Right lobe of liver (tissue), 6 donors: ENCODE measurements at places on chromosomes 12 and 14.

- no peak for DNase-seq
Measured at GRCh38 chr14:22095860-22096513, 422.4 kb upstream of the OR4E1 start.

DNA sequence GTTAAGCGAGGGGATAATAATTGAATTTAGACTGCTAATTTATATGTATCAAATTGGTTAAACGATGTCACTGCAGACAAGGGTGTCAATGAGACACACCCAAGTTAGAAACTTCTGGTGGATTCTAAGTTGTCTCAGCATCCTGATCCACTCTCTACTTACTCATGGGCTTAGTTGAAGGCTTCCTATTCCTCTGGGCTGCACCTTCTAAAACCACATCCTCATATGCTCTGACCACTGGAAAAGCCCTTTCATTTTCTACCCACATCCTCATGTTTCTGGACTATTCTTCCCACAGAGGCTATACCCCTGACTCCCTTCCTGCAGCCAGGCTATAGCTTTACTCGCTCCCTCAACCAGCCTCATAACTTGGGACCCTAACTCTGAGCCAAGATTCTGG is 493.8 kb downstream of the VRK1 start:
- no peak for DNase-seq

DNA sequence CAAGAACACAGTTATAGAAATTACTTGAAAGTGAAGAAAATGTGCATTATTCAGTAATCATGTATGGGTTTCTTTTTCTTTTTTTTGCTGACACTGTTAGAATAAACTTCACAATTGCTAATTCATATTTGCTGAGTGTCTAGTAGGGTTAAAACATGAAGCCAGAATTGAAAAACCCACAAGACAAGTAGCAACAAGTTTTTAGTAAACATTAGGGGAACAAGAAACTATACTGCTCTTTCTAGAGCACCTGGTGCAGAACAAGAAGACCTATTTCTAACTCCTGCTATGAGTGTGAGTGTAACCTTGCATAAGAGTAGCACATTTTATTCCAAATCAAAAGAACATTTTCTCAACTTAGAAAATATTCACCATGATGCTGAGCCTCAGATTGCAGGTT is 83.2 kb downstream of the ITPR2 start:
- no peak for DNase-seq

DNA sequence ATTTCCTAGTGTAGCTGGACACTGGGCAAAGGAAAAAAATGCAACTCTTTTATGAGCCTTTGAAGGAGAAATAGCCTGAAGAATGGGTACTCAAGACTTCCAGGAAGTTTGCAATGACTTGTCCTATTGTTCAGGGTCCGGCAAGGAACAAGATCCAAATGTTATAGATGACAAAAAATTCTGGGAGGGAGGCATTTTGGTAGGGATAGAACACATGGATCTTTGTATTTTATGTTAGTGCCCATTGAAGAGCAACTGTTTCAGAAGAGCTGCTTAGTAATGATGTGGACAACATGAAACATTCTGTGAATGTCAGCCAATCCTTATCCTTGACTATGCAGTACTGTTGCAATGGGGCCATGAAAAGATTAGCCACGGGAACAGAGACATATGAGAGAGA is 138.0 kb downstream of the MGAT4C start:
- no peak for DNase-seq

- DNase-seq: no peak
Measured at GRCh38 chr12:92859650-92860386, 69.3 kb downstream of the EEA1 start.

DNA sequence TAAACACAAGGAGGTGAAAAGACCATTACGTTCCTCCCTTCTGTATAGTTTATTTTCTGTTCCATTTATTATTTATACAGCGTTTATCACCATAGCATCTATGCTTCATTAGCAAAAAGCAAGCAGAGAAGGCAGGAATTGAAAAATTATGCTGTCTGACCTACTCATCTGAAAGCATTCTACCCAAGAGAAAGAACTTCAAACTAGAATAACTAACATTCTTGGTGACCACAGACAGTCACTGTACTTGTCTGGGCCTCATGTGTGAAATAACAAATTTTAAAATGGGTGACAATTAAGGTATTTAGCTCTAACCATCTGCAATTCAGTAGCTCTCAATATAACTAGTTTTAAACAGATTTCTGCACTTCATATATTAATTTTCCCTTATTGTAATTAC is 29.3 kb upstream of the PDE3A start:
- DNase-seq: no peak

DNA sequence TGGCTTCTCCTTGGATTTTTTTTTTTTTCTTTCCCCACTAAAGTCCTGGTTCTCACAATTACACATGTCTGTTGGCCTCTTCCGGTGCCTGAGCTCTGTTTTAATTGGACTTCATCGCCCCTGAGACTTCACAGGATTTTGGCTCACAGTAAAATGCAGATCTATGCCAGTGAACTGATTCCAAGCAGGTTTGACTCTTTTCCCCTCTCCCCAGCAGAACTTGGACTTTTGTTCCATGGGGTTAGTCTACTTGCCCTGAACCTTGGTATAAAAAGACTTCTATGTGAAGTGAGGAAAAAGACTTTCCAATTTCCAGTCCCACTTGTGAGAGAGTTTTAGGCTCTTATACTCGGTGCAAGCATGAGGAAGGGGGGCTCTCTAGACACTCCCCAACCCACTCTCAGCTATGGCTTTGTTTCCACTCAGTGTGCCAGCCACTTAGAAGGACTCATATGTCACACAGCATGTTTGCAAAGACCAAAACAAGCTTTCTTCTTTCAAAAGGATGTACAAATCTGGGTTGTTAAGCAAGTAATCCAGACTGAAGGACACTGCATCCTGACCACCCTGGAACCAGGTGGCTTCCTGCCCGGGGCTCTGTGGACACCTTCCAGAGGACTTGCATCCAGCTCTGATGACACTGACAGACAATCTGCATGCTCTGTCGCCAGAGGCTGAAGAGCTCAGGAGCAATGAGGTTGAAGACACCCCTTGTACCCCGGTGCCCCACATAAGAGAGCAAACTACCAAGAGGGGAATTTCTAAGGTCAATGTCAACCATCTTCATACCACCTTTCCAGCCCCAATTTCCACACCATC is 221.9 kb upstream of the EGLN3 start:
- DNase-seq: no peak

DNA sequence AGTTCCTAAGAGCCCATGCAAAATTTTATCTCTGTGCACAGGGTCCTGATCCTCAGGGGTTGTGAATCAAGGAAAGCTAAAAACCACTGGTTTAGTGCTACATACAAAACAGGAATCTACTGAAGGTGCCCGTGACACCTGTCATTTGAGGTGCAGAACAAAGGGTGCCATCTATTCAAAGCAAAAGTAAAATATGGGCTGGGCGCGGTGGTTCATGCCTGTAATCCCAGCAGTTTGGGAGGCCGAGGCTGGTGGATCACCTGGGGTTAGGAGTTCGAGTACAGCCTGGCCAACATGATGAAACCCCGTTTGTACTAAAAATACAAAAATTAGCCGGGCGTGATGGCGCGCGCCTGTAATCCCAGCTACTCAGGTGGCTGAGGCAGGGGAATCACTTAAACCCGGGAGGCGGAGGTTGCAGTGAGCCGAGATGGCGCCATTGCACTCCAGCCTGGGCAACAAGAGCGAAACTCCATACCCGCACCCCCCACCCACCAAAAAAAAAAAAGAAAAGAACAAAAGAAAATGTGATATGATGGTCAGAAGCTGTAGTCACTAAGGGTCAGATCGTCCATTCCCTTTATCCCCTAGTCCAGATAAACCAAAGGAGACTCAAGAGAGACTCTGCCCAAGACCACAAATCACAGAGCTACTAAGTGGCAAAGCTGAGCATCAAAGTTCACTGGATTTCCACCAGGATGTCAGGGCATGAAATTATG is 3.4 kb downstream of the PPTC7 start:
- DNase-seq: no peak

DNA sequence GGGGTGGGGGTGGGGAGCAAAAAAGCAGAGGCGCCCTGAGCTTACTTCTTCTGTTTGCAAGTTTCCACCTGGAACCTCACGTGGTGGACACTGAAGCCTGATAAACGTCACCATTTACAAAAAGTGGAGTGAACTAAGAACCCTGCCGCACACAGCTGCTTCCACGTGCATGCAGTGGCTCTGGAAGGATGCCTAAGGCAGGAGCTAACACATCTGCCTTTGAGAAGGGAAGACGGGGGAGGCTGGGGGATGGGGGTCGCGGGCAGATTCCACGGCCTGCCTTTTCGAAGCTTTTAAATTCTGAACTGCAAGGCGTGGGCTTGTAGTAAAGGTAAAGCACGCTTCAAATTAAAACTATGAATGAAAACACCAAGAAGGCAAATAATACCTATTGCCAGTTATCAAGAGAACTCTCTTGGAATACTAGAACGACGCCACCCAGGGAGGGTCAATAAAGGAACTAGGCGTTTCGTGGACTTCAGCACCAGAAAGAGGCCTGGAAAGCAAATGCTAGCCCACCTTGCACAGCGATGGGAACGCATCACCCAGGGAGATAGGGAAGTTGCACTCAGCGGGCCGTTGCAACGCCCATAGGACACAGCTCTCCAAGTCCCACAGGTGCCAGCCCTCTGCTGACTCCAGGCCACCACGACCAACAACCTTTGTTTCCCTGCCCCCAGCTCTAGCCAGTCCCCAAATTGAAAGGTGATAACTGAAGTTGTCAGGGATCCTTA is 61.8 kb downstream of the TESC start:
- DNase-seq: no peak

- DNase-seq: peak; percentile 38
Measured at GRCh38 chr12:11812586-11813437, 163.3 kb downstream of the ETV6 start.

- DNase-seq: no peak
Measured at GRCh38 chr12:104471336-104471735, 14.6 kb downstream of the CHST11 start.

- DNase-seq: no peak
Measured at GRCh38 chr12:19030603-19031002, 98.9 kb upstream of the PLEKHA5 start.

- peak; percentile 44 for DNase-seq
Measured at GRCh38 chr14:90487031-90487430, 90.2 kb downstream of the CALM1 start.

DNA sequence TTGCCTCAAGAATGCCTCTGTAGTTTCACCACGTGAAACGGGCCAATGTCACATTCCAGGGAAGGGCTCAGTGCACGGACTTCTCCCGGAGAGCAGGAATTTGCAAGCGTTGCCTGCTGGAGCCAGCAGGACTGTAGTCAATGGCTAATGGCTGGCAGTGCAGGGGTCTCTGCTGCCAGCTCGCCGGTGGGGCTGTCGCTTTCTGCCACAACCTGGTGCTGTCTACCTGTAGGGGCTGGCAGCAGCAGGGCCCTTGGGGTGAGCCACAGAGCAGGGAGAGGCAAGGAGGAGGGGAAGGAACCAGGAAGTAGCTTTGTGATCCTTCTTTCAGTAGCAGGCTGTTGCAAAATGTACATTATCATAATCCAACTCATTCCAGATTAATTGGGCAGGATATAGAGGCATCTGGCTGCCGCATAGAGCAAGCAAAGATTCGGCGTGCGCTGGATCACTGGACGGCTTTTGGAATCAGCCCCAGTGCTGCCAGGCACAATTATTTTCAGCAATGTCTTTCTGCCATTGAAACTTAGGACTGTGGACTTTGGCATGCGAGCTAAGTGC is 114.1 kb downstream of the PAPOLA start:
- no peak for DNase-seq

DNA sequence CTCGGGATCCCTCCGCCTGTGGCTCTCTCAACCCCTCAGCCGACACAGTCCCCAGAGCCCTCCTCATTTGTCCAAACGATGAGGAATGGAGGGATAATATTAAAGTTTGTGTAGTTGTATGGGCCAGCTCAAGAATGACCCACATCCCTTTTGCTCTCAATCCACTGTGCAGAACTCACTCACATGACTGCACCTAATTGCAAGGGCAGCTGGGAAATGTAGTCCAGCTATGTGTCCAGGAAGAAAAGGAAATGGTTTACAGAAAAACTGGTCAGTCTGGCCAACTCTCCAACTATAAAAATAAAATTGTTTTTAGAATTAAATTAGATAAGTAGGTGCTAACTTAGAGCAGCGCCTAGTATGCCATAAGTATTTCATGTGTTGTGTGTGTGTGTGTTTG is 66.6 kb downstream of the GALNT8 start:
- no peak for DNase-seq

- no peak for DNase-seq
Measured at GRCh38 chr12:3016191-3016590, 57.0 kb downstream of the TEAD4 start.

DNA sequence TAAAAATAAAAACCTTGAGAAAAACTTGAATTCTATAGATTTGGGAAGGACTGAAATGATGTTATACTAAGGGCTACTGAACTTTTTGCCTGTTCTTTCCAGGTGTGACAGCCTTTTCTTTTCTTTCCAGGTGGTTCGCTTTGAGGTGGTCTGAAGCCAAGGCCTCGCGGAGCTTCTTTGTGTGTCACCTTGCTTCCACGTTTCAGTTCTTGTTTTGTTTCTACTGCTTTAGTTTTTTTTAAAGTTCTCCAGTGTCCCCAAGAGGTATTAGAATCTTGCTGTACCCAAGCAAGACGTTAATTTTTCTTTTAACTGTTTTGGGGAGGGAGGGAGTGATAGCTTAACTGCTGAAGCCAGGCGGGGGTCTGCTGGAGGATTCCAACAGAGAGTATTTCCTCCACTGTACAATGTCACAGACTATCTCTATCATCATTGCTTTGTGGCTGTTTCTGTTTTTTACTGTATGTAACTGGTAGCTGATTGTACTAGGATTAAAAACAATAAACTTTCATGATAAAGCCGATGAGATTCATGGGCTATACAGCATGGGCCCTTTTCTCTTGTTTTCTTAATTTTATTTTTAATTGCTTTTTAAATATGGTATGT is 40.2 kb downstream of the PROX2 start:
- no peak for DNase-seq

DNA sequence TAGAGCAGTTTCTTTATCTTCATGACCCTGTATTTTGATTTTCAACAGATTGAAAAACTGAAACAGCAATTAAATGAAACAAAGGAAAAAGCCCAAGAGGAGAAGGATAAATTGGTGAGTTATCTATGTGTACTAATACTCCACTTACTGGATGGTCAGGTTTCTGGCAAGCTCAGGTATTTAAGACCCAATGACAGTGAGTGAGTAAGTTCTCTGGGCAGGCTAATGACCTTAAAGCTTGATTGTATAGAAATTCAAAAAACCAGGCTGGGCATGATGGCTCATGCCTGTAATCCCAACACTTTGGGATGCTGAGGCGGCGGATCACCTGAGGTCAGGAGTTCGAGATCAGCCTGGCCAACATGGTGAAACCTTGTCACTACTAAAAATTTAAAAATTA is 10.0 kb downstream of the BBOF1 start:
- no peak for DNase-seq

DNA sequence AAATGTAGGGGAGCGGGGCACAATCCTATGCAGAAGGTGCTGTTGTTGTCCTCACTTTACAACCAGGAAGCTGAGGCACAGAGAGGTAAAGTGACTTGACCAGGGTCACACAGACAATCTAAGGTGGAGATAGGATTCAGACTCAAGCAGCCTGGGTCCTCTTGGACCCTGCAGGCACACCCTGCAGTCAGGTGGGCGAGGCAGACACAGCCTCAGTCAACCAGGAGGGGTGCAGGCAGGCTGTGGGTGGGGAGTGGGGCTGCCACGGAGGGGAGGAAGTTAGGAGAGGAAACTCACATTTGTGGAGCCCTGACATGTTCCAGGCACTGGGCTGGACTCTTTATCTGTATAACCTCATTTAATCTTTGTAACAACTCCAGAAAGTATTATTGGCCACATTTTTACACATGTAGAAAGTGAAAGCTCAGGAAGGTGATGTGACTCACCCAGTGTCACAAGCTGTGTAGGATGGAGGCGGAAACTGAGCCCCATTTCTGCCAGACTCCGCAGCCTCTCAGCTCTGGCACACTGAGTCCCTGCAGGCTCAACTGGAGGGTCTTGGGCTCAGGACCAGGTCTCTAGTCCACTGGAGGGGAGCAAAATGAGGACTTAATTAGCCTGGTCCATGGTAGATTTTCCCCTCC is 24.9 kb upstream of the CHGA start:
- no peak for DNase-seq
